ENCODE measurements at places on chromosomes 2 and 18.

DNA sequence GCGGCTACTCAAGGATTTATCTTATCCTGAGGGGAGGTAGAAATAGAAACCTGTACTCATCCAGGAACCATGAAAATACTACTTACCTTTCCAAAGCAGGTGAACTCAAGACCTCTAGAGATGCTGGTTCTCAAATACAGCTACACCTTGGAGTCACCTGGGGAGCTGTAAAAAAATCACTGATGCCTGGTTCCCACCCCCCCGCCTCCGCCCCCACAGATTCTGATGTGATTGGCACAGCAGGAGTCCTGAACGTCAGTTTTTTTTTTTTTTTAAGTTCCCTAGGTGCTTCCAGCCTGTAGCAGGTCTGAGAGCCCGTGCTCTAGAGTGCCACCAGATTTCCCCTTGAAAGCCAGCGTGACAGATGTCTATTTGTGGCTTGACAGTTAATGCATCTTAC lies 113.6 kb downstream of the MRO start:
- DNase-seq = no peak

DNA sequence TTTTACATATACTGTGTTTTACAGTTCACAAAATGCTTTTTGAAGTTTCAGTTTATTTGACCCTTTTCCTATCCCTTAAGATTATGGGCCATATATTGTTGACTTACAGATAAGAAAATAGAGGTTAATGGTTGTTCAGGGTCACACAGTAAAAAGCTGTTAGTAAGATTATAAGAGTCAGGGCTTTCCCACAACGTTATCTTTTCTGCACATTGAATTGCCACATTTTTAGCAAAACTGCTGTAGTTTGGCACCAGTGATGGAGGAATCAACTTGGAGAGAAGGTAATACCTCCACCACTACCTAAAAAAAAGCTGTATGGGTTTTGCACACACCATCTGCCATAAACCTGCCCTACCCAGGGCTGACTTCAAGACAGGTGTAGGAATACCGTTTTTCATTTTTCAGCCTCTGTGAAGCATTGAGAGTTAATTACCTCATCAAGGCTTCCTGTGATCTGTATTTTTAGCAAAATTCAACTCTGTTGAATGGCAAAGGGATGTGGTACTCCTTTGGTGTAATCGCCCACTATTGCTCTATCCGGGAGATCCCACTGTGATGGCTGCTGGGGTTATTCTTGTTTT lies 5.0 kb downstream of the SOWAHC start:
- no peak for DNase-seq

GRCh38 chr2:126798276-126799140 lies 100.2 kb upstream of the TEX51 start:
- no peak for DNase-seq

- no peak for DNase-seq
Measured at GRCh38 chr2:239331560-239331959, 69.3 kb downstream of the HDAC4 start.

- no peak for DNase-seq
Measured at GRCh38 chr2:217193431-217194340, 333.8 kb upstream of the TNP1 start.

- DNase-seq = no peak
Measured at GRCh38 chr2:222076973-222077690, 221.7 kb downstream of the PAX3 start.

DNA sequence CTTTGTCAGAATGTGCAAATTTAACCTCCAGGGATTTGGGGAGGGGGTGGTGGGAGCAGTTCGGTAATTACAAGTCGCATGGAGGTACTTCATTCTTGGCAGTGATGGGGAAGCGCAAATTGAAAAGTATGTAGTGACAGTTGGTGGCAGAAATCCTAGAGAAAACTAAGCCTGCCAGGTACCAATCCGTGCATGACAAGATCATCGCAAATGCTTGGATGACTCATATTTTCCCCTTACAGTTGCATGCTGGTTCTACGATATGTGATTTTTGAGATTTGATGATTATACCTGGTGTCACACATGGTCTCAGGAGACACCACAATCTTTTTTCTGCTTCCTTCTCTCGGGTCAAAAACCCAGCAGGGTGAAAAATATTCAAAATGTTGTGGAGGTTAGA lies 479.7 kb upstream of the ID2 start:
- DNase-seq = no peak

- DNase-seq = no peak
Measured at GRCh38 chr2:182952741-182953450, 85.4 kb downstream of the NCKAP1 start.

- no peak for DNase-seq
Measured at GRCh38 chr2:190454795-190455194, 46.6 kb downstream of the MFSD6 start.

GRCh38 chr2:168320267-168320666 lies 72.9 kb upstream of the STK39 start:
- DNase-seq = no peak

- no peak for DNase-seq
Measured at GRCh38 chr18:48947092-48947491, 3.7 kb downstream of the SMAD7 start.

GRCh38 chr2:25443766-25444165 lies 102.0 kb upstream of the DNMT3A start:
- no peak for DNase-seq

DNA sequence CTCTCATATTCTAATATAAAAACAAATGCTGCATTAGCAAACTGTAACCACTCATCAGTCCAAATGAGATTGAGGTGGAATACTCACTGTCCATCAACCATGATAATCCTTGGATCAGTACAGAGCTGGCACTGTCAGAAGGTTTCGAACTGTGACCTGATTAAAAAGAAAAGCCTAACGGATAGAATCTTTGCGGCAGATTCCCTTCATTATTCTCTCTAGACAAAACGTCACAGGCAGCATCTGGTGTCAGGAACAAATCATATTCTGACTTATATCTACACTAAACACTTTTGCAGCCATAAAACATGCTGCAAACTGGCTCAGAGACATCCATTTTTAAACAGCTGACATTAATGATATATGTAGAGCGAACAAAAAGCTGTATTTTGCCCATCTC lies 677.7 kb upstream of the NXPH2 start:
- DNase-seq = no peak

- DNase-seq = no peak
Measured at GRCh38 chr18:51183372-51184090, 13.9 kb downstream of the MEX3C start.

- no peak for DNase-seq
Measured at GRCh38 chr2:28663359-28663758, 88.3 kb upstream of the PPP1CB start.

- DNase-seq = no peak
Measured at GRCh38 chr2:91974401-91975129, 2896.7 kb upstream of the TEKT4 start.

GRCh38 chr2:112463256-112463655 lies 18.7 kb upstream of the TTL start:
- DNase-seq = no peak

DNA sequence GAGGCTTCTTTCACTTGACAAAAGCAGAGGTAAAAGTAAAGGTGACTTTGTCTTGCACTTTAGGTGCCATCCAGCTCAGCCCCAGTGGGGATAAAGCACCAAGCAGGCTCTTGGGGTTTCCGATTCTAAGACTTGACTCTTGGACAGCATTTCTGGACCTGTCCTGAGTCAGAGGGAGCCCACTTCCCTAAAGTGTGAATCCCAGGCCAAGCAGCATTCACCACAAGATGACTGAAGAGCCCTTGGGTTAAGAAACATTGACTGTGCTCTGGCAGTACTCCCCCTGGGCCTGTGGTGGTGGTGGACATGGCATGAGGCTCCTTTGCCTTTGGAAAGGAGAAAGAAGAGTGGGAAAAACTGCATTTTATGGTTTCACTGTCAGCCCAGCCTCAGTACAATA lies 638.0 kb upstream of the VRK2 start:
- no peak for DNase-seq

DNA sequence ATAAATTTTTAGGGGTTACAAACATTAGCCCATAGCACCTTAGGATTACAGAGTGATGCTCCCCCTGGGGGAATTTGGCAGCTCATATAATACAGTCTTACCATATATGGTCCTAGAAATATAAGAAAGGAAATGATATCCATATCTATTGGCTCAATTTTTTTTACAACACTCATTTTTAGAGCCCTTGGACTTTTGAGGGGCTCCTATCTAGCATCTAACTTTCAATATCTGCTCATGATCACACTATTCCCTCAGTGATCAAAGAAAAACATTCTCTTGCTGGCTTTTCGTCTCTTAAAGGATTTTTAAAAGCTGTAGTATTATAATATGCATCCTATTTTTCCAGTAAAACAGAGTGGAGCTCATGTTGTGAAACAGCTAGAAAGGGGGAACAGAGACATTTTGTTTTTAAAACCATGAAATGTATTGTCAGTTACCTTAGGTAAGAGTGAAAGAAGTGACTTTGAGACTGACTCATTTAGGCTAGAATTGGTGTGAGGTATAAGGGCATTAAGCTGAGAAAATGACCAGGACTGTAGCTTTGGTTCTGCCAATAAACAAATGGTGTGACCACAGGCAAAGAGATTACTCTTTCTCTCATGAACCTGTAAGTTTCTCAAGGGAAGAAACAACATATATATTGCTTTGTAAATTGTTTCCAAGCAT lies 65.8 kb downstream of the ALPK2 start:
- no peak for DNase-seq

GRCh38 chr2:144526831-144527230 lies 6.9 kb upstream of the ZEB2 start:
- no peak for DNase-seq

GRCh38 chr2:191706791-191707190 lies 28.9 kb downstream of the NABP1 start:
- no peak for DNase-seq

- no peak for DNase-seq
Measured at GRCh38 chr2:118729760-118730159, 117.7 kb downstream of the EN1 start.

- DNase-seq = no peak
Measured at GRCh38 chr2:178251151-178251955, 57.0 kb downstream of the OSBPL6 start.

GRCh38 chr2:73069855-73070642 lies 1.5 kb downstream of the SFXN5 start:
- DNase-seq = no peak
